ENCODE measurements at places on chromosomes 3 and 15.

- DNase-seq, result no peak
Observed at GRCh38 chr15:43134157-43134635, 810 bp downstream of the TMEM62 start.

GRCh38 chr15:70820214-70820613, 33.7 kb downstream of the LARP6 start:
- DNase-seq, result no peak

DNA sequence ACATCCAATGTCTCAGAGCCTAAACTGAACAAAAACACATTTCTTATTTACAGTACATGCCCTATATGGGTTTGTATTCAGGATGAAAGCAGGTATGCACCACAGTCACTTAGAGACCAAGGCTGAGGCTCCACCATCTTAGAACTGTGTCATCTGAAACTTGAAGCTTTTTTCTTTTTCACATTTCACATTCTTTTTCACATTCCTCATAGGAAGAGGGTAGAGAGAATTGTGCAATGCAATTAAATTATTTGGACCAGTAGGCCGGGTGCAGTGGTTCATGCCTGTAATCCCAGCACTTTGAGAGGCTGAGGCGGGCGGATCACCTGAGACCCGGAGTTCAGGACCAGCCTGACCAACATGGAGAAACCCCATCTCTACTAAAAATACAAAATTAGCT, 591.0 kb downstream of the MECOM start:
- DNase-seq, result peak; percentile 22

DNA sequence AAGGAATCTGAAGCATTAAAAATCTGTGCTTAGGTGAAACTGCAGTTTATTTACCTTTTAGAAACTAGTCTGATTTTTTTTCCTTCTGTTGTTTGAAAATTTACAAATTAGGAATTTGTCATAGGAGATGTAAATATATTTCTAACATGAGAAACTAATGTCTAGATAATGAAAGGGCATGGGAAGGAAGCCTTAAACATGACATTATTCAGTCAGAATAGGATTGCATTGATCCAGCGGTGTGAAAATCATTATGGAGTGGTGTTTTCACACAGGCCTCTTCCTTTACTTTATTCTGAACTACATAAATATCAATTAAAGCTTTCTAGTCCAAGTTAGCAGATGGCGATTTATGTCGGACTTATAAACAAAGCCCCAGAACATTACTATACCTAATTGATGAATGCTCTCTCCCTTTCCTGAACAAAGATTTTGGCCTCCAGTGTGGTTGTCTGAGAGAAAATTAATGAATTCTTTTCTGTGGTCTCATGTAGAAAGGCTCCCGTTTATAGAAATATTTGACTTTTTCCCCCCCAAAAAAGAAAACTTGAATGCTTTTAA, 37.9 kb downstream of the FNDC3B start:
- DNase-seq, result no peak

GRCh38 chr3:21893242-21893641, 142.2 kb upstream of the ZNF385D start:
- DNase-seq, result peak; percentile 30

DNA sequence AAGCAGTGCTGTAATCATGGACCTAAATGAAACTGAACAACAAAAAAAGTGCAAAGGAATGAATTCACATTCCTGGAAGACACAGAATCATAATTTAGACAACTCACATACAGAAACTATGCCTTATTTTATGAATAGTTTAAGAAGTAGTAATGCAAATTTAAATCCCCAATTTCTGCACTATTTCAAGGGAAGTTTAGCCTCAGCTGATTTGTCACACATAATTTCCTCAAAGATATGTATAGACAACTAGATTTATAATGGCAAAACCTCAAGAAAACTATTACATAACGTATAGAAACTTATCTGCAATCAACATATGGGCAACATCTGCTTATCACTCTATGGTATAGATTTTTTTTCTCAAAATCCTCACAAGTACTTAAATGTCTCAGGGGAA, 7.8 kb upstream of the PTX3 start:
- DNase-seq, result no peak

- DNase-seq, result no peak
Observed at GRCh38 chr15:85489773-85490493, 109.5 kb downstream of the AKAP13 start.

- no peak for DNase-seq
Observed at GRCh38 chr3:130772129-130772528, 25.5 kb upstream of the PIK3R4 start.

DNA sequence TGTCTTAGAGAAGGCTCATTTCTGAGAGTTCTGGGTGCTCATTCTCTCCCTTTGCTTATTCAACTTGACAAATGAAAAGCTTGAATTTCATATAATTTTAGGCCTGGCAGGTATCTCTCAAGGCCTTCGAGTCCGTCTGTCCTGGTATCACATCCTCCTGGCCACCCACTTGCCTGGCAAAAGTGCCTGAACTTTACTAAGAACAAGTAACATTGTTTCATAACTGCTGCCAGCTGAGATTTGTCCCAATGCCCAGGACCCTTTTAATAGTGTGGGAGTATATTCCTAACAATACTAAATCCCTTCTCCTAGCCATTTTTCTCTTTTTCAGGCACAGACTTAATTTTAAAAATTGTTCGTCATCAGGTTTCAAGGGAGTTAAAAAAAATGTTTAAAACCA, 18.1 kb downstream of the LARP6 start:
- no peak for DNase-seq

DNA sequence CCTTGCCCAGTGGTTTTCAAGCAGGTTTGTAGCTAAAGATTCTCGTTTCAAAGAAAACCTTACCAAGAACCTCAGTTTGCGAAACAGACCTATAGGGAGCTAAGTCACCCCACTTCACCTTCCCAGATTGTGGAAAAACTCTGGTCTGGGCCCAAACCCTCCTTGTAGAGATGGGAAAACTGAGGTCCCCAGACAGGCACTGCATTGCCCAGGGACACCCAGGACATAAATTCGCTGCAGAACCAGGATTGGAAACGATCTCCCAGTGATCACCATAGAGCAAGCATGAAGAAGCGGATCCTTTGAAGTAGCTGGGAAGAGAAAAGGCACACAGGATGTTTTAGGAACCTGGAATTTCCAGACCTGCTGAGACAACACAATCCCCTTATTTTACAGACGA, 85.6 kb upstream of the PIAS1 start:
- no peak for DNase-seq

- no peak for DNase-seq
Observed at GRCh38 chr15:92112180-92112579, 258.7 kb downstream of the SLCO3A1 start.

DNA sequence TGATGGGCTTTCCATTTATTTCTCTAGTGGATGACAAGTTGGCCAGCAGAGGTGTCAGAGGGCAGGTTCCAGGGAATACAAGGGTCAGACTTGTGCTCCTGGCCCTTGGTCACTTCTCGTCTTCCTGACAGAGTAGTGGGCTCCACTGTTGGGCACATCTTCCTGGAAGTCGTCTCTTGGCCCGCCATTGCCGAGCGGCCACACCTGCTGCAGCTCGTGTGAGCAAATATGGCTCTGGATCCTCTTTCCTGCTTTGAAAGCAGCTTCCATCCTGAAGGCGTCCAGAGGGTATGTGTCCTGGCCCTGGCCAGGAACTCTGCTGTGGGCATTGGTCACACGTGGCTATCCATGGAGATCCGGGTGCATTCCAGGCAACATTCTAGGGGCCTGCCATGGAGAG, 100.2 kb downstream of the SNRPN start:
- DNase-seq, result no peak

DNA sequence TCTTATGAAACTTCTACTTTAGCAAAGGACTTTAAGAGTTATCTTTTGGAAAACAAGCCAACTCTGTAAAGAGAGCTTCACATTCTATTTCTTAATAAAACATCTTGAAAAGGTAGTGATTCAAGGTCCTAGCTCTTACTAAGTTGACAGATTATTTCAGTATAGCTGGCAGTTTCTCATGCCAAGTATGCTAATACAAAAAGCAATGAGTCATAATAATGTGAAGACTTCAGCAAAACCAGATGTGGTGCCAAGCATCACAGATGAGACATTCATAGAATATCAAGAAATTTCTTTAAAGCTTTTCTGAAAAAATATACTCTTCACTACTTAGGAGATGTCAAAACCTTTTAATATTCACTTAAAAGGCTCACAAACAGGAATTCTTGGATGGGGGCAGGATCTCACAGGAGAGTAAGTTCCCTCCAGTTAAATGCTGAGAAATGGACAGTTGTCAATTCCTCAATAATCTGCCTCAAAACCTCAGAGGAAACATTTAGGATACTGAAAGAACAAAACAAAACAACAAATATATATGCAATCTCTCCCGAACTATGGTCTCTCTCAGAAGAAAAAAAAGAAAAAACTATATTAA, 45.6 kb downstream of the DCBLD2 start:
- DNase-seq, result peak; percentile 88

DNA sequence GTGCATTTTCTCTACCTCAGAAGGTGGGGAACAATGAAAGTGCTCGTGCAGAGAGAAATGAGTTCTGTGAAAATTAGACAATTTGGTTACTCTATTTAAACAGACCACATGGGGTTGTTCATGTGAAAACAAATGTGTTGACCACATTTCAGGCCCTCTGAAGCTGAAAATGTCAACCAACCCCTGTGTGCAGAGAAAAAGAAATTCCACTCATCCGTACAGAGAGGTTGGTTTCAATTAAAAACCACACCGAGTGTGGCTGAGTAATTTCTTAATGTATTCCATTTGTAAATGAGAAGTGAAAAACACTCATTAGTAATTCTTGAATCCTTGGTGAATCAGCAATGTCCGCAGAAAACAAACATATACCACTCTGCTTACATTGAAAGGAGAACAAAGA, 46.9 kb upstream of the SLC7A14 start:
- no peak for DNase-seq

DNA sequence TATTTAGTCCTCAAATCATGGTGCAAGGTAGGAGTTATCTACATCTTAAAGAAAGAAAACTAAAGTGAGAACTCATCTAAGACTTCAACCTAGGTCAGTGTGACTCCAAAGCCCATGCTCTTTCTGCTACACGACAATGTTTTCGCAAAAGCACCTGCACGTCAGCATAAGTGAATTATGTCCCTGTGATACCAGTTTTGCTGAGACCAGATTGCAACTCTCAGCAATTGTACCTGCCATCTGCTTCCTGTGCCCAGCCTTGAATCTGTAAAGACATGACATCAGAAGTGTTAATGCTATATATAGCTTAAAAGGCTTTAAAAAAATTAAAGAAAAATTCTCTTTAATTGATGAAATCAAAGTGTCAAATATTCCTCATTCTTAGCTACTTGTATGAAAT, 43.4 kb downstream of the RETNLB start:
- DNase-seq, result no peak

DNA sequence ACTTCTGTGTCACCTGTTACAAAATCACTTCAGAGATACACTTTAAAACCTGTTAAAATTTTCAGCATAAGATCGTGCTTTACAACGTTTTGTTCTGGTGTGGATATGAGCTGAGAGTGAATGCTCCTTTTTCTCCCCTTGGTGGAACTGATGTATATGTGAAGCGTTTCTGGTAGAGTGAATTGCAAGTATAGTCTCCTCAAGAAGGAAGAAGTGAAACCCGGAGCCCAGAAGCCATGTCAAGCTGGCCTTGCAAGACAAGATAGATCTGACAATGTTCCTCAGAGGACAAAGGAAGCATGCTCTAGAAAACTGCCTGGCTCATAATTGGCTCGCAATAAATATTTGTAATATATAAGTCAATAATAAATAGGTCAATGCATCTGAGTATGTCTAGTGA, 23.6 kb downstream of the SERPINI2 start:
- no peak for DNase-seq

- no peak for DNase-seq
Observed at GRCh38 chr3:4520033-4520816, 27.1 kb downstream of the ITPR1 start.

DNA sequence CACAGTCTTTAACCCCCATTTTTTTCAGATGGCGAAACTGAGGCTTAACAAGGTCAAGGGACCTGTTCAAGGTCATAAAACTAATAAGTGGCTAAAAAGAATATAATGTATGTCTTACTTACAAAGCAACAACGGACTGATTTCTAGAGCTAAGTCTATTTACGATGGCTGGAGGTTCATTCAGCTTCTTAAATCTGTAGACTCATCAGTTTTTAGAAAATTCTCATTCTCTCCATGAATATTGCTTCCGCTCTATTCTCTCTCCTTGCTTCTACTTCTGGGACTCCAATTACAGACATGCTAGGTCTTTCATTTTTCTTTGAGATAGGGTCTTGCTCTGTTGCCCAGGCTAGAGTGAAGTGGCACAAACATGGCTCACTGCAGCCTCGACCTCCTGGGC, 68.9 kb downstream of the WHAMM start:
- DNase-seq, result no peak

GRCh38 chr3:86175593-86176444, 815.1 kb downstream of the VGLL3 start:
- DNase-seq, result no peak

DNA sequence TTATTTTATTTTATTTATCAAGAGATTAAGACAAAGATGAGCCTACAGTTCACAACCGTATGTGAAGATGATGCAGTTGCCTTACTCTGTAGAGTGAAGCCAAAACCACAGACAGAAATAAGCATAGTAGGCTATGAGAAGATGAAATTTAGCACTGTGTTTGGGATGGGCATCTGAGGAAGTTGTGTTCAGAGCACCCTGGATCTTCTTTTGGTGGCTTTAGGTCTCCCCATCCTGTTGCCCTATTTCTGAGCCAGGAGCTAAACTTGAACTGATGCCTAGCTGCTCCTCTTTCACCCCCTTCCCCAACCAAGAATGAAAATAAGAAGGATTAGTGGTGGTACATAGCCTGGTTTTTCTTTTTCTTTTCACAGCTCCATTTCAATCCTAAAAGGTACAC, 328.1 kb upstream of the TBL1XR1 start:
- DNase-seq, result no peak

GRCh38 chr3:32373844-32374243, 17.8 kb upstream of the CMTM7 start:
- no peak for DNase-seq

DNA sequence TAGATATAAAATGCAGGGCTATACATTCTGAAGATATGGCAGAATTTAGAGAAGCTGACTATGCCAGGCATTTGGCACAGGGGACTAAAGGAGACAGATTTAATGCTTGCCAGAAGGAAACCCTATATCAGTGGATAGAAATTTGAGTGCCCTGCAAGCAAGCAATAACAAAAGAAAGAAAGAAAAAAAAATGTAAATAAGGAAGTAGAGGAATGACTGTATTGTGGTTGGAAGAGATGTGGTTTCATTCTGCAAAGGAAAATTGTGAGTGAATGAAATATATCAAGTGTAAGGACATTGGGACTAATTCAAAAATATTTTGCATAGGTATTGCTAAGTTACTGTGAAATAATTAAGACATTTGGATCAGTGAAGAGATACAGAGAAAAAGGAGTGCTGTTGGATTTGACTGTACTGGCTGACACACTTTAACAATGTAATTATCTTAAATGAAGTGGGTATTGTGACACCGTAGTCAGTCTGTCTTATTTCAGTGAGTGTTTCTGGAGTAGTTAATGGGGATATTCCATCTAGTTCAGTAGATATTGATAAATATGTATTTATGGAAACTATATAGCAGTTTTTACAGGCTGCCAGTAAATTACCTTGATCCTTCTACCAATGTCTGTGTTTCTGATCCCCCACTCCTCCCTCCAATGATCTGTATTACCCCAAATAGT, 418.2 kb downstream of the CNTN4 start:
- no peak for DNase-seq

- DNase-seq, result no peak
Observed at GRCh38 chr3:54676087-54676486, 251.8 kb downstream of the LRTM1 start.

Measured in EL (cell line).